Pulmonary artery endothelial cell (primary cell): ENCODE measurements at places on chromosomes 6 and 20.

DNA sequence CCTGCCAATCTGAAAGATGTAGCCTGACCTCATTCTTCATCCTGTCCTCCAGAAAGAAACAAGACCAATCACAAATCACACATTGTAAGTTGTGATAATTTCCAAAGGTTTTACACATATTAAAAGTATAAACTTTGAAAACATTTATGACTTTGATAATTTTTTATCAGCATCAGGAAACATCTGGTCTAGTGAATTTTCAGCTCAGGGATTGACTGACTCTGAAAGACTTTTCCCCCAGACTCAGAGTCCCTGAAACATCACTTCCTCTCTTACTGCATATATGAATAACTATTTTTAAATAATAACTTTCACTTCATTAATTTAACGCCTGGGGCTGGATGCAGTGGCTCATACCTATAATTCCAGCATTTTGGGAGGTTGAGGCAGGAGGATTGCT, 48.5 kb upstream of the SSTR4 start:
- no peak for DNase-seq

DNA sequence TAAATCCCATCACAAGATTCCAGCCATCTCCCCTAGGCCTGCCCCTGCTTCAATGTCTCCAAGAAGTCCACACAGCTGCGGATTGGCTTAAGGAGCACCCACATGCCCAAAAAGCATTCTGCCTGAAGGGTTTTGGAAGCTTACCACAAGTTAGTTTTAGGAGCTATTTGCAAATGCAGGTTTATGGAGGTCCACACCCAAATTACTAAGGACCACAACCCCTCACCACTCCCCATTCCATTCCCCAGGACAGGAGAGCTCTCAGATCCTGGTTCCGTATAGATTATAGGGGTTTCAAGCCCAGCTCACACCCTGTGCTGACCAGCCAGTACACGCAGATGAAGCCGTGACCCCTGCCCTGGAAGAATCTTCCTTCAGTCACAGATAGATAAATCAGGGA, 24.3 kb upstream of the PXDC1 start:
- no peak for DNase-seq

GRCh38 chr6:144665932-144666450, 380.9 kb downstream of the UTRN start:
- no peak for DNase-seq

DNA sequence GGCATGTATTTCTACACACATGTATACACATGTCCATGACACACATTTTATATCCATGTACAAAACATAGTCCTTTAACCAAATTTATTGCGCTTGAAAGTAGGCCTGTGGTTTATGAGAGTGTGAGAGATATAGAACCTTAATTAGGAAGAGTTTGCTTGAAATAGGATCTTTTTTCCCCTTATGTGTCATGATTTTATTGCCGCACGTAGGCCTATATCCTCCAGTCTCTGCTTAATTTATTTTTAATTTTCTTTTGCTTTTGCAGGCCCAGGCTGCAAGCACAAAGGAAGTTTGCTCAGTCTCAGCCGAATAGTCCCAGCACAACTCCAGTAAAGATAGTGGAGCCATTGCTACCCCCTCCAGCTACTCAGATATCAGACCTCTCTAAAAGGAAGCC, 205.9 kb downstream of the JARID2 start:
- DNase-seq = no peak

- no peak for DNase-seq
Measured at GRCh38 chr6:25655723-25656122, 3.7 kb downstream of the SCGN start.

DNA sequence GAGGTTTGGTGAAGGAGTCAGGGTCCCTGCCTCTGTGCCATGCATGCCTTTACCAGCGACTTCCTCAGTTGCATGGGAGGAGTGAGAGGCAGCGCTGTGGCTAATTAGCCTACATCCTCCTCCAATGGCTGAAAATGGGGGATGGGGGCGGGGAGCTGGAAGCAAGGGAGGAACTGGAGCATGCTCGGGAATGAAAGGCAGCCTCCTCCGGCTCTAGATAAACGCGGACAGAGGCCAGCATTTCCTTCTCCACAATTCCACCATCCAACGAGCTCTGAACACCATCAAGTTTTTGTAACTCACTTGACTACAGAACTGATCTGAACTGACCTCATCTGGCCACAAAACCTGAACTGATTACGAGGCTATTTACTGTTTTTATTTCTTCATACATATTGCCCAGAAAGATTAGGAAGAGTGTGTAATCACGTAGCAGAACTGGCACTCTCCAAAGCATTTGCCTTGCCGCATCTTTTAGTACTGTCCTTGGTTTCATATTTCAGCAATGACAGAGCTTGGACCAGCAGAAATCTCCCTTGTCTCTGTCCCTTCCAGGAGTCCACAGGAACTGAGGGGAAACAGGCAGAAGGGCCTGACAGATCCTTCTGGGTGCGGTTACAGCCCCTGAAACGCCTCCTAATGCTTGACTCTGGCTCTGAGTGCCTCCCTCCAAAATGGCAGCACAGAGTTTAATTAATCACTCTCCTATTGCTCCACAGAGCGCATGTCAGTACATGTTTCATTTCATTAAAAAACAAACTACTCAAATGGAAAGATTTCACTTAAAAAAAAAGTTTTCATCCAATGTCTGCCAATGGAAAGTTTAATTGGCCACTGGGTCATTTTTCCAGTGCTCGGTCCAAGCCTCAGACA, 58.2 kb upstream of the TRAF3IP2 start:
- DNase-seq = no peak

DNA sequence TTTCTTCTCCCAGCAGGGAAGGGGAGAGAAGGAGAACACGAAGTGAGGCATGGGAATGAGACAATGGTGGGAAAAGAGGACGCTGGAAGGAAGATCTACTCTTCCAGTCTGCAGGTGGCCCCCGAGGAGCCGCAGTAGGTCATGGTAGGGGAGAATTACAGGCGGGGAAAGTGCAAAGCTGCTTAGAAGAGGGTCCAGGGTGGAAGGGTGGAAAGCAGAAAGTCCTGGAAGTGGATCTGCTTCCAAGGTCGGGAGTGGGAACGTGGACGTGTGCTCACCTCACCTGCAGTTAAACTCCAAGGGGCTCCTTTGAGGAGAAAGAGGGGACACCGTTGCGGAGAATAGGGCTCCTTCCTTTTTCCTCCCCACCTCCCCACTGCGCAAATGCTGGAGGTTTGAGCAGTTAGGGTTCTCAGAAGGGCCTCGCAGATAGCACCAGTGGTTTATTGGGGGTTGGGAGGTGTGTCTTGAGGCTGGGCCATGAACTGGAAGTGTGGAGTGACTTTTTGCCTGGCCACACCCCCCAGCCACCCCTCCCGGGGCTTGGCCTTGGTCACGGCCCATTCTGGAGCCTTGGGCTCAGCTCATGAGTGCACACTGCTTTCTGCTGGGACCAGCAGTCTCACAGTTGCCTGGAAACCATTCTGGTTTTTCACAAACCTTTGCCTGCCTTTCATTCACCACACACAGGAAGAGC, 100.4 kb upstream of the MLN start:
- DNase-seq = no peak

GRCh38 chr6:15744818-15745402, 82.1 kb upstream of the DTNBP1 start:
- DNase-seq = no peak

GRCh38 chr6:2363211-2363610, 117.8 kb upstream of the GMDS start:
- no peak for DNase-seq

DNA sequence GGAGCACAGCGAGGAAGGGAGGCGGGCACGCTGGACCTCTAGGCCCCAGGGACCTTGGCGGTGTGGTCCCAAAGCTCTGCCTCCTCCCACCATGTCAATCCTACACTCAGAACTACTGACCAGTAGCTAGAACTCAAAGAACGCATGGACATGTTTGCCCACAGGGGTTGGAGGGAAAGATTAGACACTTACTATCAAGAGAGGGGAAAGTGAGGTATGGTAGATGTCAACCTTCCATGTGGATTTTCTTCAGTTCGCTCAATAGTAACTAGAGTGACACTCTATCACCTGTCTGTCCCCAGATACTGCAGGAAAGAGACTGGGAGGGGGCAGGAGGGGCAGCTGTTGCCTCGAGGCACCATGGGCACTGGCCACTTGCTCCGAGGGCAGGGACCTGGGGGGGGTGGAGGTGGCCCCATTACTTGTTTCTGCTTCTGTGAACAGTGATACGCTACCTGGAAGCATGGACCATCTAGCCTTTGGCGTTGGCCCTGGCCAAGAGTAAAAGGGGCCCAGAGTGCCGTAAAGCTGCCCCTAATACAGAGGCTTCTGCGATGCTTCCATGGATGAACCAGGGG, 912 bp upstream of the DIDO1 start:
- no peak for DNase-seq

DNA sequence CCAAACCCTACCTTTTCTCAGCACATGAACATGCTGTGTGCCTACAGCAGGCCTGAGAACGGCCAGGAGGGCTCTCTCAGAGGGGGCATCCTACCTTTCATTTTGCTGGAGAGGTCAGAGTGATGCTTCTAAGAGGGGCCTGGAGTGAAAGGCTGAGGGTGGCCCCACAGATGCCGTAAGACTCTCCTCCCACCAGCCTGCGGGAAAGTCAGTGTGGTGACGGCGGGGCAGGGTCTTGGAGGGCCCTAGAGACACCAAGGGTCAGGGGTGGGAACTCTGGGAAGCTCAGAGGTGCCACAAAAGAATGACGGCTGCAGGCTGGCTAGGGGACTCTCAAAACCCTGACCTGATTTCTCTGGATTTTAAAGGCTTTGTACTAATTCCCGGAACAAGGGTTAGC, 107.6 kb downstream of the SLC23A2 start:
- DNase-seq = no peak

DNA sequence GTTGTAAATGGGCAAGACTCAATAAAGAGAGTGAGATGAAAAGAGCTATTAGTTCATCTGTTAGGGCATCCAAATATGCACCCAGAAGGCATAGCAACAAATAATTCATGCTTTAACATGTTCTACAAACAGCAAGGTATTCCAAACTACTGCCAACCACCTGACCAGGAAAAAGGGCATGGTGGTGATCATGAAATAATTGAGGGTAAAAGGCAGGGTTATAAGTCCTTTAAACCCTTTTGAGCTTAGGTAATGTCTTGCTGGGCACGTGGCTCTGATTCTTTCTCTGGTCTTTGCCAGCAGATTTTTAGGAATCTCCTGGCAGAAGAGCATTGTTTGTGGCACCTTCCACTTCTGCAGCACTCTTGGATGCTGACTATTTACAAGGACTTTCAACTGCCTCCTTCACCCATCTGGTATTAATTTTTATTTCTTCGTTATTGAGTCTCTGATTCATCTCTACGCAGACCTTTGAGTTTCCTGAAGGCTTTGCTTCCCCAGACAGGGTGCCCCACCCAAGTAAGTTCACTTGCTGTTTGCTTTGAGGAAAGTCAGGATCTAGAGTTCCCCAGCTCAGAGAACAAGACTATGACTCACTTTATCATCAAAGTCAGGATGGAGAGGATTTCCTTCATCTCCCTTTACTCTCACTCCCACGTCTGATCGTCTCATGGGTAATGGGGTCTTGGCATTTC, 83.4 kb upstream of the NEDD9 start:
- DNase-seq = peak; percentile 85

DNA sequence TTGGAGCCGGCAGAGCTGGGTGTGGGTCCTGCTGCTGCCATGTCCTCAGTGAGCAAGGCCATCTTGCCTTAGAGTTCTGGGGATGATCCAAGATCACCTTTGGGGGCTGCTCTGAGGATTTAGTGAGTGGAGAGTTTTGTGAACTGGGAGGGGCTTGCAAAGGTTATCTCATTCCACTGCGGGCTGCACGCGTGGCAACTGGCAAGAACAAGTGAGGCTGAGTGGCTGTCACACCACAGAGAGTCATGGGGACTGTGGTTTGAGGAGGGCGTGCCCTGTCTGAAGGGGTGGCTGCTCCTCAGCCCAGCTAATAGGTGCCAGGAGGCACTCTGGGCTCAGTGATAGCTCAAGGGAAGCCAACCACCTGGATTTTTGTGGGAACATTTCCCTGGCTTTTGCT, 37.6 kb downstream of the TTLL9 start:
- no peak for DNase-seq

GRCh38 chr6:11732036-11732631, 46.5 kb downstream of the ADTRP start:
- DNase-seq = no peak

DNA sequence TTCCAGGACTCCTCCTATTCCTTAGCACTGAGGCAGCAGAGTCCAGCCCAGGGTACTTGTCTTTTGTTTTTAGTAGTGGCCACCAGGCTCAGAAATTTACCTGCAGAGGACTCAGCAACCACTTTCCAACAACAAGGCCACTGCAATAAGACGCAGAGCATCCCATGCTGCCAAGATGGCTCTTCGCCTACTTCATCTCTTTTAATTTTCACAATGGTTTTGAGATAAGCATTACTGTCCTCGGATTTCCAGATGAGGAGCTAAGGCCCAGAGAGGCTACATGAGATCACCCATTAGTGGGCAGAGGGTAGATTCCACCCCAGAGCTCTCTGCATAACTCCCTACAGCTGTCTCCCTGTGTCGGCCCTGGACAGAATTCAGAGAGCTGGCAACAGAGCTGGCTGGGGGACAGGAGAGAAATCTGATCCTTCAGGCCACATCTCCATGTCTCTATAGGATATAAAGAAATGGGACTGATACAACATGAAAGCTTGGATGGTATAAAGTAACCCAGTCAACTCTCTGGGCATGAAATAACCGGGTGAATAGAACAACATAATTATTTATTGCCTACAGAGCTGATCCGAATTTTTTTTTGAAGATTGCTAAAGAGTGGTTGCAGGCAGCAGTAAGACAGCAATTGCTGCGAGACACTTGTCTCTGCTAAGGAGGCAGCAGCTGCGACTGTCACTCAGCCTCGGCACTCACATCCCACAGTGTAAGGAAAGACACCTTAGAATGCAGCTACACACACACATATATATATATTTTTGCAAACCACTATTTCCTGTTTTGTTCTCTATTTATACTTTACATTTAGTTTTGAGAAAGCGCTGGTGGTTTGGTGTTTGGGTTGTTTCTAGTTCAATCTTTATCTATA, 37.2 kb downstream of the SCML4 start:
- no peak for DNase-seq

DNA sequence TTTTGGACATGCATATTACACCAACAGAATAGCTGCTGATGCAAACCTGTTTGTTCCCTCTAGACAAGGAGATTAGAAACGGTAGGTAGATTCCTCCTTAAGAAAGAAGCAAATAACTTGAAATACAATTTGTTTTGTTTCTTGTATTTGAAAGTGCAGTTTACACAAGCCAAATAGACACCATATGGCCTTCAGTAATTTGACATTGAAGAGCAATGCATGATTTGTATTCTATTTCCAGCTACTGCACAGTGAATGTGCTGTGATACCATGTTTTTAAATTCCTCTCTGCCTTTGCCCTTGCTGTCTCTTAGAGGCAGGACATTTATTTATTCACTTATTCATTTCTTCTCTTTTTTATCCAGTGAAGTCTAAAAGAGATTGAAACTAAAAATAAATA, 31.9 kb upstream of the ANKEF1 start:
- no peak for DNase-seq

GRCh38 chr6:25629198-25629576, 22.8 kb upstream of the SCGN start:
- DNase-seq = no peak
